ENCODE measurements at places on chromosomes 3 and 15.

DNA sequence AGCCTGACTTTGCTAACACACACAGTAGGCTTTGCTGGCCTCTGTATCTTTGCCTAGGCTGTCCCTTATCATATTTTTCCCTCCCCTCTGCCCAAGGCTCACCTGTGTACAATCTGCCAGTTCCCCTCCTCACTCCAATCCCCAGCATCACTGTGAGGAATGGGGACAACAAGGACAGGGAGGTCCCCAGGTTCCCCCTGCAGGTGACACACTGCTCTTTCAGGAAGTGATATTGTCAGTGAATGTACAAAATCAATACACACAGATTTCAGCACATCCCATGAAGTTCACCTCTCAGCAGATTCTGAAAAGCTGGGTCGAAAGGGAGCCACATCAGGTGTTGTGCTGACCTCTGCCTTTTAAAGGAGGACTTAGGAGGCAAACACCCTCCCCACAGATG lies 177.5 kb downstream of the RAB11A start:
- no peak for DNase-seq

DNA sequence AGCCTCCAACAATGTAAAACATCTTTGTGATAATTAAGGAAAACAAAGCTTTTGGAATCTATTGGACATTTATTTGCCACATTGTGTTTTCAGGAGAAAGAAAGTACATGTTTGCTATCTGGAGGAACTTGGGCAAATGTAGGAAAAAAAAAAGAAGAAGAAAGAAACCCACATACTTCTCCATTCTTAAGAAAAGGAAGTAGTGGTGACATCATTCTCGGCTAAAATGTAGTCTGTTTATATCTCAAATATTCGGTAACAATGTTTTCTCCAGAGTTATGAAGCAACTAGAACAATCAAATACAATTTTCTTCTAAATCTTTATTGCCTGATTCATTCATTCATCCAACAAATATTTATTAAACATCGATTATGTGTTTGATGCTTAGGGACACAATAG lies 2.3 kb upstream of the TGFBR2 start:
- no peak for DNase-seq

DNA sequence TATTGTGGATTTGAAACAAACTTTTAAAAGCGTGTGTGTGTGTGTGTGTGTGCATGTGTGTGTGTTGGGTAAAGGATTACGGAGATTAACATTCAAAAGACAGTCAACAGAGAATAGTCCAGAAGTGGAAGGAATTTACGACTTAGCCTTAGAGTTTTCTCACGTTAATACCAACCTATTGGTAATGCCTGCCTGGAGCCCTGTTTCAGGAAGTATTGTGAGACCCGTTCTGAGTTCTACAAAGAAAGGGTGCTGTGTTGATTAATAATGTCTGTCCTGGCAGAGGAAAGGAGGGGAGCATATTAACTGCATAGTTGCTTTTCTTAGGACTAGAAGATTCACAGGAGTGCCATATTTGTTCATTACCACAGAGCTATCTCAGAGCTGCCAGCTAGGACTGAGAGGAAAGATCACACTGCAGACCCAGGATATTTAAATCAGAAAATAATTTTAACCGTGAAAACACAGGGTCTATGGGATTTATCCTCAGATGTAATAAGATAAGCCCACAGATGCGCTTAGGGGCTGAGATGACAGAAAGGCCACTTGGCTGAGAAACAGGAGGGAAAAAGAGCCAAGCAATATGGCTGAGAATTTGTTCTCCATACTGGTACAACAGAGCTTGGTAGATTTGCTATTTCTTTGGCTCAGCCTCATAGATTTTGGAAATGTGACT lies 40.5 kb upstream of the FRMD4B start:
- no peak for DNase-seq

- DNase-seq: no peak
These were observed 474.2 kb upstream of the ROBO2 start for GRCh38 chr3:76565496-76566210.

DNA sequence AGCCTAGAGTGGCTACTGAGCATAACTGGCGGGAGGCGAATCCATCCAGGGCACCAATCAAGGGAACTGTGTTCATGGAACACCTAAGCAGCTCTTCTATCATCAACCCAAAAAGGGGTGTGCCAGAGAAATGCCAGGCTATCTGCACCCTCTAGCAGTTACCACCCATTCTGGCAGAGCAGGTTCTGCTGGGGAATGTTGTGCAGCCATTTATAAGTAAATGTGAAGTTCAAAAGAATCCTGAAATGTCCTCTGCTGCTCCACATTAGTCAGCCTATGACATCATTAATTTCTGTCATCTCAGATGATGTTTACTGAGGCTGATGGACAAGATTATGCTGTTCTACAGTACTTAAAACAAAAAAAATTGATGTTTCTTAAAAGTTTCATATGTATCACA lies 7.7 kb downstream of the SKIC8 start:
- no peak for DNase-seq

DNA sequence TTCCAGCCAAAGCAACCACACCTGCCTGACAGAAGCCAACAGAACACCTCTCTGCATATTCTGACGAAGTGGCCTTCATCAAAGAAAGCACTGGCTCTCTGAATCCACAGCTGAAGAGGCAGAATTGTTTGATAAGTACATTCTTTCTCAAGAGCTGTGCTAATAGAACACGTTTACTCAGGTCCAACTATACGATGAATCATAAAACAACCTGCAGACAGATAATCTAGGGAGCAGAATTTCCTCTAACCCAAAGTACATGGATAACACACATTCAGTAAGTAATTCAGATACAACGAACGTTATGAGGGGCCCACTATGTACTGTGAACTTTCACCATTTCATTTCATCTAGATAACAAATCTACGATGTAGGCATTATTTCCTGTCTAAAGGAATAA lies 25.4 kb downstream of the ALDH1A2 start:
- DNase-seq: no peak

GRCh38 chr3:52450489-52451236 lies 3.2 kb downstream of the TNNC1 start:
- DNase-seq: no peak

- no peak for DNase-seq
These were observed 73.8 kb downstream of the SMAD3 start for GRCh38 chr15:67138891-67139855.

GRCh38 chr15:45242289-45242688 lies 9.7 kb upstream of the SLC28A2 start:
- no peak for DNase-seq

DNA sequence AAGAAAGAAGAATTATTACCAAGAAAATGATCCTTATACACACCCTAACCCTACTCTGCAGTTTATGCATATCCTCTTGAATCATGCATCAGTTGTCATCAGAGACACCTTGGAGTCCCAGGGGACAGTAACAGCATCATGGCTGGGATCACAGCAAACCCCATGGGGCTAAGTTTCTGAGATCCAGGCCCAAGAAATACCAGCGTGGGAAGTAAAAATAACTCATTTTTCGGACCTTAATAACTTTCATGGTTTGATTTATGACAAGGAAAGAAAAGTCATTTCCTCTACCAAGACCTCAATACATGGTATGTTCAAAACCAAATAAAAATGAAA lies 38.8 kb upstream of the B3GNT5 start:
- no peak for DNase-seq

DNA sequence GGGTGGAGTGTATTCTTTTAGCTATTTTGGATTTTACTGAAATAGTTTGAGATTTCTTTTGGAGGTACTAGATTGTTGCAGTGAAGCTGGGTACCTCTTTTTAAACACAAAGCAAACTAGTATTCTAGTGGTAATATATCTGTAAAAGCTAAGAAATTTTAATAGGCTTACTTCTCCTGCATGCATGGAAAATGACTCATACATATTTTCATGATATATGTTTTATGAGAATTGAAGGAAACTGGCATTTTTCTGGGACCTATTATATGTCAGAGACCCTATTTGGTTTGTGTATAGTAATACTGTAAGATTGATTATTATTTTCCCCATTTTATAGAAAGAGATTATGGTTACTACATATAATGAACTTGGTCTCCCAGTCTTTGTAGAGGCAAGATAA lies 851.0 kb downstream of the DIPK2A start:
- no peak for DNase-seq

GRCh38 chr3:178022599-178022998 lies 513.6 kb upstream of the KCNMB2 start:
- no peak for DNase-seq

DNA sequence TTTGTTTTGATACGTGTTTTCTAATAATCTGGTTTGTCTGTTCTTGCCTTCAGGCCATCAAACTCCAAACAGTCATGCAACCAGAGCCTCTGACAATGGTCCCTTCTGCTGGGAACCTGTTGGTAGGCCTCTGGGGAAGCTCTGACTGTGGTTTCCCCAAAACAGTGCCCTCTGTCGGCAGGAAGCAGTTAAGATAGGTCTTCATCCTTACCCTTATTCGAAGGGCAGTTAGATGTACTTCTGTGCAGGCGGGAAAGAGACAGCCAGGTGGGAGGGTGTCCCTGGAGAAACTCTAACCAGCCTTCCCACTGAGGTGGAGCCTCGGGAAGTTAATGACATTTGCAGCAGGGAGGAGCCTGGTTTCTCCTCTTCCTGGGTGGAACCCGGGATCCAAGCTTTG lies 81.6 kb upstream of the CHMP2B start:
- no peak for DNase-seq

- DNase-seq: no peak
These were observed 74.4 kb upstream of the CHRNB4 start for GRCh38 chr15:78715434-78715833.

DNA sequence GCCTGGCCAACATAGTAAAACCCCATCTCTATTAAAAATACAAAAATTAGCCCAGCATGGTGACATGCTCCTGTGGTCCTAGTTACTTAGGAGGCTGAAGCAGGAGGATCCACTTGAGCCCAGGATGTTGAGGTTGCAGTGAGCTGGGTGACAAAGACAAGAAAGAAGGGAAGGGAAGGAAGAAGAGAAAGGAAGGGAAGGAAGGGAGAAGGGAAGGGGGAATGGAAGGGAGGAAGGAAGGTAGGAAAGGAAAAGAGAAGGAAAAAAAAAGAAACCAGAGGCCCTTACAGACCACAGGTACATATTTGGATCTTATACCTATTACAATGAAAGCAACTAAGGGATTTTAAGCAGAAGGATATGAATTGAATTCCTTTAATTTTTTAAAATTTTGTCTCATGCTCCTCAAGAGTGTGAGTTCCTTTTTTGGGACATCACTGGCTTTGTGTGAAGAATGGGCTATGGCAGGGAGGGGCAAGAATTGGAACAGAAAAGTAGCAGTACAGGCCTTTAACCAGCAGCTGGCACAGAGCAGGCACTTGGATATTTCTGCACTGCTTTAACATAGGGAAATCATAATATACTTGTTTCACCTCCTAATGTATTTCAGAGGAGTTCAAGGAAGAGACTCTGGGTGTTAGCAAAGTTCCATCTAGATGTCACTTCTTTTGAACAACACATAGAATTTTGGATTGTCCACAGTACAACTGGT lies 7.9 kb downstream of the RAB27A start:
- DNase-seq: no peak
